GM19239 (cell line): ENCODE measurements at places on chromosomes 11 and 22.

DNA sequence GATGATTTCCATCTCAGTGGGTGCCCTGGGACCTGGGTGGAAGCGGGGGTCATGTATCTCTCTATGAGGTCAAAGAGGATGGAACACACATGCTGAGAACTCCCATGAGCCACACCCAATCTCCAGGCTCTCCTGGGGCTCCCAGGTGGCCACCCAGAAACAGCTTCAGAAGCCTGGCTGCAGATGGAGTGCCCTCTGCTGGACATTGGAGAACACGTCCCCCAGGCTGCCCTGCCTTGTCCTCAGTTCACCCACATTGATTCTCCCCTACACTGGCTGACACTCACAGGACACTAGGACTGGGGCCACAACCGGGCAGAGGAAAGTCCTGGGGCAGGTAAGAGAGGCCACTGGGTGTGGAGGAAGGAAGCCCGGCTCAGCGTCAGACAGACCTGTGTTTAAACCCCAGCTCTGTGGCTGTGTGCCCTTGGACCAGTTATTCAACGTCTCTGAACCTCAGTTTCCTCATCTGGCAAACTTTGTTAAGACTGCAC, 4.5 kb upstream of the NOL12 start:
- peak; percentile 56 for DNase-seq

DNA sequence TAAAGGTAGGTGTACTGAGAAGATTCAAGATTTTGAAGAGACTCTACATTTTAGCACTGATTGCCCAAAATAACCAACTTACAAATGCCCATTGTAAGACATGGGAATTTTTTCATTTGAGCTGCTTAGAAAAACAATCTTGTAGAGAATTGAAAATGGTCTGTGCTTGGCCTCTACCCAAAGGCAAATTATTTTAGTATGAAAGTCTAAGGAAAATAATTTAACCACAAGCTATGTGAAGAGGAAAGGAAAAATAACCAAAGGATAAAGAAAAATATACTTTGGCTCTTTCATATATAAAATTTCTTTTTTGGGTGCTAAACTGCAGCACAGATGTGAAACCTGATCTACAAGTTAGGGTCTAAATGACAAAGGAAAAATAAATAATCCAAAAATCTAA, 54.9 kb downstream of the ME3 start:
- no peak for DNase-seq

- no peak for DNase-seq
Observed at GRCh38 chr11:112652786-112653390, 308.3 kb upstream of the NCAM1 start.

GRCh38 chr11:76239483-76240160, 33.3 kb upstream of the WNT11 start:
- DNase-seq: no peak

DNA sequence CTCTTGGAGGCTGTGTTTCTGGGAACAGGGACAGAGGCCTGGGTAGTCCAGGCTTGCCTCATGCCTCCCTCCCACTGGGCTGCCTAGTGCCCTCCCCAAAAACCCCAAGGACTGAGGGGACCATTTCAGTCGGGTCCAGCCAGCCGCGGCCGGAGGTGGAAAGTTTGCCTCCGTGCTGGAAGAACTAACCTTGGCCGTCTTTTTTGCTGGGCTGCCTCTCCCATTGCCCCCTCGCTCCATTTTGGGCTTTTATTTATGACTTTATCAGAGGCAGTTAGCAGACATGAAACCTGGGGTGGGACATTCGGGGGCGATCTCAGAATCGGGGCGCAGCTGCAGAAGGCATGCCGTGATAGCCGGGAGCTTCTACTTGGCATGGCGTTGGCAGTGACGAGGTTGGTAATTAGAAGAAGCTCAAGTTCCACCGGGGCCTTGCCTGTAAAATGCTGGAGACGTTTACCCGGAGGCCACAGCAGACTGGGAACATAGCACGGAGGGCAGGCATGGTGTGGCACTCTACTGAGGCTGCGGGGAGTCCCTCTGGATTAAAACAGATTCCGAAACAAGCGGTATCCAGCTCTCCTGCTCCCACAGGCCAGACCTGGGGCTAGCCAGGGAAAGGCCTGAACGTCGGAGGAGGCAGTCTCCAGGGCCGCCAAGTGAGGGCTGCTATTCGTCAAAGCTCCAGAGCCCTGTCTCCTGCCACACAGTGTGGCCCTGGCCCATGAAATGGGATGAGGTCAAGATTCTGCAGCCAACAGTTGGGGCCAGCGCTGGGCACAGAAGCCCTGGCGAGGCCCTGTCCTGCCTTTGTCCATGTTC, 76.4 kb upstream of the PPARA start:
- DNase-seq: no peak

- no peak for DNase-seq
Observed at GRCh38 chr11:33895752-33896137, 3.9 kb upstream of the LMO2 start.

- DNase-seq: no peak
Observed at GRCh38 chr11:43954241-43954640, 11.8 kb downstream of the C11orf96 start.
